HFFc6 (cell line): ENCODE measurements at places on chromosomes 6 and 20. TPM values are rescaled to one million over a fixed set of nuclear protein-coding genes. Genes with fewer than 3 reads are reported as not detected.

DNA sequence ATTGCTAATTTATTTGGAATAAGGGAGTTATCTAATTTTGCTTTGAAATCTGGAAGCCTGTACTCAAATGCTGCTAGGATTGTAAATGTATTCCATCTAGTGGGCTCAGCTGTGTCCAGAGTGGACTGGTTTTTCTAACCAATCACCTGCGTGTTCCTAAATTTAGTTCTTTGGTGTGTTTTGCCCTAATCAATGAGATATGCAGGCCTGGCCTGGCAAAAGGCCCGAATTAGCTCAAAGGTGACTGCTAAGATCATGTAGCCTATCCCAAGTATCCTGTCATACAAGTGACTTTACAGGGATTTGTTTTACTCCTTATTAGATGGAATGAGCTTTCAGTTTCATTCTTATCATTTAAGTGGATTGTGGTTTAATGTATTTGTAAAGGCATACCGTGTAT is 51.3 kb upstream of the ARMC2 start:
- DNase-seq = no peak

DNA sequence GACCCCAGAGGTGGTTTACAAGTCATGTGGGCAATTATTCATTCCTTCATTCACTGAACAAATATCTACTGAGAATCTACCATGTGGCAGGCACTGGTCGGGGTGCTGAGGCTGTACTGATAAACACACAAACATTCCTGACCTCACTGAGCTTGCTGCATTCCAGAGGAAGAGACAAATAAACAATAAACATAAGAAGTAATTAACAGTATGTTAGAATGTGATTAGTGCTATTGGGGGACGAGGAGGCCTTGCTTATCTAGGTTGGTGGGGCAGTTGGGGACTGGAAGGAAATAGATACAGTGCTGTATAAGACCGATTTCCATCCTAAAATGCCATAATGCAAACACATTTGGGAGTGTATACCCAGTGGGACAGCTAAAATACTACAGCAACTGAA is 44.1 kb downstream of the MAK start:
- DNase-seq = no peak

- DNase-seq = no peak
Measured at GRCh38 chr6:163607792-163608191, 193.3 kb downstream of the QKI start.

The IL17F gene
- total RNA-seq = not detected in 3 replicates

The PDYN gene
- not detected in 3 replicates for total RNA-seq

The SPATS1 gene
- total RNA-seq = not detected in 3 replicates

- no peak for DNase-seq
Measured at GRCh38 chr6:15561447-15562199, 101.2 kb downstream of the DTNBP1 start.

The RBPJL gene
- not detected in 3 replicates for total RNA-seq

DNA sequence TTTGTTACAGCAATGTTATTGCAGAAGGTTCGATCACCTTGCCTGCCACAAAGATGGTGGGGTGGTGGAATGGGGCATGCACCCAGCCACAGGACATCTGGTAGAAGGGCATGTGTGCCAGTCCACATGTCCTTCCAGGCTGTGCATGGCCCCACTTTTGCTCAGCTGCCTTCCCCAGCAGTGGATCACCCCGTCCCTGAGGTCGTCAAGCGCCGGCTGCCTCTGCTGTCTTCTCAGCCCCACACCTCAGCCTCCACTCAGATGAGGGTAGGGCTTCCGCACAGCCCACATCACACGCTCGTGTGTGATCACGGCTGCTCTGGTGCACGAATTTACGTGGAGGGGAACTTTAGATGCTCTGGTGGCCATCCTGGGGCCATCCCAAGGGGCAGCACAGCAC is 109.5 kb upstream of the PMEPA1 start:
- no peak for DNase-seq

The OPN5 gene
- not detected in 3 replicates for total RNA-seq
